ENCODE measurements at places on chromosomes 5 and 9. TPM values are rescaled to one million over a fixed set of nuclear protein-coding genes. Genes with fewer than 3 reads are reported as not detected.

- H3K4me3 ChIP-seq = no peak overlapping the region
- H3K27me3 ChIP-seq = no peaks in the 10 kb centered on the region
- no peaks in the 10 kb centered on the region for H3K4me1 ChIP-seq
Measured at GRCh38 chr5:7910738-7911428, 41.9 kb downstream of the MTRR start.

- H3K27ac ChIP-seq = peak overlapping the region; percentile 84
- H3K4me3 ChIP-seq = no peak overlapping the region
- no peaks in the 10 kb centered on the region for H3K36me3 ChIP-seq
- no peaks in the 10 kb centered on the region for H3K27me3 ChIP-seq
Measured at GRCh38 chr9:121692606-121693387, 41.4 kb downstream of the DAB2IP start.

DNA sequence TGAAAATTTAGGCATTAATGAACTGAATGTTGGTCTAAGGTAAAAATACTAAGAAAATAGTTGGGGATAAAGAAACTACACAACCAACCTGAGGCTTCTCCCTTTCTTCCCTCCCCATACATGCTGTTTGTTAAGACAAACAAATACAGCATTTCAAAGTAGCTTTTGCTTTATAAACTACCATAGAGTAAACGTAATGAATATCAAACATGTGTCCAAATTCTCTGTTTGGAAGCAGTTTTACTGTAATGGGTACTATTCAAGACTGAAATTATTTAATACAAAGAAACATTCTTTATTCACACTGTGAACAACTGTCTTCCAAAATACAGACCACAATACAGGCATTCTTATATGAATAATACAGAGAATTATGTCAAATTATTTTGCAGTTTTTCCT, 52.0 kb downstream of the SLC44A1 start:
- DNase-seq = no peak
- no peaks in the 10 kb centered on the region for H3K27me3 ChIP-seq
- H3K4me3 ChIP-seq = no peak overlapping the region
- peaks cover 19% of the 10 kb centered on the region for H3K36me3 ChIP-seq
- H3K4me1 ChIP-seq = peaks cover 41% of the 10 kb centered on the region

DNA sequence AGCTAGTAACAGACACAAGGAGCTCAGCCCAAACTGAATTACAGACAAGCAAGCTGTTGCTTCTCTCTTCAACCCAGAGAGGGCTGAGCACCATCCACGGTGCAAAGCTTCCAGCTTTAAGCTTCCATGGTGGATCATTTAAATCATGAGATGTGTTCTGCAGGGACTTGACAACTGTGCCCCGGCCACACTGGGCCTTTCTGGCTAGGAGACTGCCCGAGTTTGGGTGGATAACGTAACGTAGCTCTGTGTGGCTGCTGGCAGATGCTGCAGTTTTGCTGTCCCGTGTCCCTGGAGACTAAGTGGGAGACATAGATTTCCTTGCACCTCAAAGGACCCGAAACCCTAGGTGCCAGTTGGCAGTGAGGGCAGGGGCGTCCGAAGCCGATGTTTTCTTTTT, 234.0 kb downstream of the IRX2 start:
- no peaks in the 10 kb centered on the region for H3K36me3 ChIP-seq
- no peak overlapping the region for H3K4me3 ChIP-seq
- no peak overlapping the region for H3K27ac ChIP-seq
- H3K27me3 ChIP-seq = peaks cover 38% of the 10 kb centered on the region
- DNase-seq = no peak
- H3K4me1 ChIP-seq = no peaks in the 10 kb centered on the region

- peaks cover 2% of the 10 kb centered on the region for H3K27me3 ChIP-seq
- peaks cover 10% of the 10 kb centered on the region for H3K4me1 ChIP-seq
- no peak overlapping the region for H3K4me3 ChIP-seq
- no peak overlapping the region for H3K27ac ChIP-seq
- H3K36me3 ChIP-seq = no peaks in the 10 kb centered on the region
Measured at GRCh38 chr5:35622974-35623373, 5.3 kb downstream of the SPEF2 start.

GRCh38 chr9:108073823-108074222, 584.3 kb upstream of the KLF4 start:
- no peak for DNase-seq
- H3K27ac ChIP-seq = no peak overlapping the region
- H3K27me3 ChIP-seq = no peaks in the 10 kb centered on the region
- H3K4me1 ChIP-seq = peaks cover 10% of the 10 kb centered on the region

GRCh38 chr5:91106842-91107511, 276.1 kb downstream of the ARRDC3 start:
- peak overlapping the region; percentile 27 for H3K27ac ChIP-seq
- H3K4me1 ChIP-seq = no peaks in the 10 kb centered on the region
- no peak for DNase-seq
- H3K27me3 ChIP-seq = no peaks in the 10 kb centered on the region
- no peak overlapping the region for H3K4me3 ChIP-seq

DNA sequence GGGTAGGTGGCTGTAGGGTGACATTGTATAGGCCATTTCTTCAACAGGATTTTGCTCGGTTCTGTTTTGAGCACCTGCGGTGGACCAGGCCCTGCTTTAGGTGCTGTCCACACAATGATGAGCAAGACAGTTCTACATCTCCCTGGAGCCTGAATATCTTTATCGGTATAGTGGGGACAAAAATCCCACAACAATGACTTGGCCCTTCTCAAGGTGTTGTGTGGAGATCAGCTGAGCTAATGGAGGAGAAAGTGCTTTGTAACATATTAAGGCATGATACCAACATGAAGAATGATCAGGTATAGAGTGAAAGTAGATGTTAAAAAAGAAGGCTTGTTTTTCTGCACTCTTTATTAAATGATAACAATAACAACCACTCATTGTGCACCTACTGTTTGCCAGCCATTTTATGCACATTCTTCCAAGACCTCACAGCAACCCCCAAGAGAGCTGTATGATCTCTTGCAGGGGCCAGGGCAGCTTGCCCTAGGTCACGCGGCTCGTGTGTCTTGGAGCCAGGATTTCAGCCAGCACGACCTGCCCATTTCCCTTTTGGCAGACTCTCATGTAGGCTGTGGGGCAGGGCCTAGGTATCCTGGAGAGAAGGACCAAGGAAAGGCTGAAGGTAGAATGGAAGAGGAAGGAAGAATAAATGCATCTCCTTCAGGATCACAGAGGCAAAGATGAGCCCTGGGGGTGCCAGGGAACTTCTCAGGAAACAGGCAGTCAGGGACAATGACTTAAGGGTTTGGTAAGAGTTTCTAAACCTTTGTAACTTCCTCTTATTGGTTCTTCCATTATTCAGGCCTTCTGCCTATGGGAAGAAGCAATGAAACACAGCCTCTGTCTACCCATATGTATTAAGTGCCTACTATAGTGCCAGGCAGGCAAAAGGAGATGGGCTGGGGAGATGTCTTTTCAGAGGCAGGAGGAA, 50.0 kb upstream of the PPARGC1B start:
- peaks cover 20% of the 10 kb centered on the region for H3K27me3 ChIP-seq
- DNase-seq = no peak
- no peak overlapping the region for H3K4me3 ChIP-seq
- peaks cover 9% of the 10 kb centered on the region for H3K4me1 ChIP-seq

Gene PCDHB8
- total RNA-seq = 2.4 TPM

Gene NUTM2G
- total RNA-seq = not detected

- DNase-seq = no peak
- H3K36me3 ChIP-seq = peaks cover 2% of the 10 kb centered on the region
- H3K27me3 ChIP-seq = no peaks in the 10 kb centered on the region
- H3K4me1 ChIP-seq = peaks cover 16% of the 10 kb centered on the region
- H3K4me3 ChIP-seq = no peak overlapping the region
- H3K27ac ChIP-seq = peak overlapping the region; percentile 34
Measured at GRCh38 chr9:88013035-88013434, 38.7 kb upstream of the CDK20 start.

GRCh38 chr5:124550731-124551130, 195.7 kb downstream of the ZNF608 start:
- no peaks in the 10 kb centered on the region for H3K27me3 ChIP-seq
- no peaks in the 10 kb centered on the region for H3K36me3 ChIP-seq

DNA sequence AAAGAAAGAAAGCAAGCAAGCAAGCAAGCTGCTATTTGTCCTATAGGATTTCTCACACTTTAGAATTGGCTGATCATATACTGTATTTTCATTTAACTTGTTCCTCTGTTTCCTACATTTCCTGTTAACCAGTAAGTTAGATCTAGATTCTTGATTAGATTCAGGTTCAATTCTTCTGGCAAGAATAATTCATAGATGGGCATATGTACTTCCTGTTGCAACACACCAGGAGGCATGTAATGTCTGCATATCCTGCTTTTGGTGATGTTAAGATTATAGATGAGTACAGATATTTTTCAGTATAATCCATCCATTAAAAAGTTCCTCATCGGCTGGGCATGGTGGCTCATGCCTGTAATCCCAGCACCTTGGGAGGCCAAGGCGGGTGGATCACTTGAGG, 10.8 kb upstream of the KIF27 start:
- H3K27ac ChIP-seq = no peak overlapping the region
- no peak for DNase-seq
- no peaks in the 10 kb centered on the region for H3K36me3 ChIP-seq
- H3K27me3 ChIP-seq = no peaks in the 10 kb centered on the region
- no peak overlapping the region for H3K4me3 ChIP-seq
- peaks cover 19% of the 10 kb centered on the region for H3K4me1 ChIP-seq

DNA sequence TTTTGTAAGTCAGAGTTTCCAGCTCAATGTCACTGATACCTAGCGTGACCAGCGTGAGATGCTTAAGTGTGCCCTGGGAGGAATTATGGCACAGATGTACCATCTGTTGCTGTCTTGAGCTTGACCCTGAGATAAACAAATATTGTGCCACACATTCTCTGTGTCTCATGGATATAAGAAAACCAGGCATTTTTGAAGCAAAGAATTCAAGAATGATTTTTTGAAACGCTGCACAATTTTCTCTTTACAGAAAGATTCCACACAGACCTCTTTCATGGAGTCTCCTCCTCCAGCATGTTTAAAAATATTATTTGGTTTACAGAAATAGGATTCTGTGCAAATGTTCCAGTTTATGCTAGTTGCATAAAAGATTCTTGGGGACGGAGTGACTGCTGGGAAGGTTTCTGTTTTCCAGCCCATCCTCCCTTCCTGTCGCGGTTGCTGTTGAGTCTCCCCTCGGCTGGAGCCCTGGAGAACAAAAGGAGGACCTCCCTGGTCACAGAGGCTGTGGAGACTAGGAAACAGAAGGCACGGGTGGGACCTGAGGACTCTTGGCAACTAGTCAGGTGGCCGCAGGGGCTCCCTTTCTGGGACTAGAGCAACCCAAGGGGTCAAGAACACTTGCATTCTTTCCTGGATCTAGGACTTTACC, 120.8 kb downstream of the RASGRF2 start:
- no peak for DNase-seq
- no peaks in the 10 kb centered on the region for H3K4me1 ChIP-seq
- H3K4me3 ChIP-seq = no peak overlapping the region
- no peak overlapping the region for H3K27ac ChIP-seq
- no peaks in the 10 kb centered on the region for H3K27me3 ChIP-seq
- peaks cover 8% of the 10 kb centered on the region for H3K36me3 ChIP-seq

- H3K27ac ChIP-seq = no peak overlapping the region
- H3K4me3 ChIP-seq = no peak overlapping the region
- no peaks in the 10 kb centered on the region for H3K36me3 ChIP-seq
- no peaks in the 10 kb centered on the region for H3K4me1 ChIP-seq
- DNase-seq = no peak
Measured at GRCh38 chr9:72154468-72155285, 5.4 kb downstream of the GDA start.

Gene STPG3
- total RNA-seq = 0.18 TPM

DNA sequence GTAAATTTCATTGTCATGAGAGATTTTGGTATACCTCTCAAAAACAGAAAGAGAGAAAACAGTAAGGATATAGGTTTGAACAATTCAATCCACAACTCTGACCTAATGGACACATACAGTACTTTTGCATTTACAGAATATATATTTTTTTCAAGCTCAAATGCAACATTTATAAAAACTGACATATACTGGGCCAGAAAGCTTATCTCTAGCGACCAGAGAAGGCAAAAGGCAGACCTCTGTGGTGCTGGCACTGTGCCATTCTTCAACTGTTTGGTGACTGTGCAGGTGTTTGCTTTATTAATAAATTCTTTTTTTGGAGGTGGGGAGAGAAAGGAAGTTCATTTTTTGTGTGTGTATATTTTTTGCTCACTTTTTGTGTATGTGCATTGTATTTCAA, 6.0 kb upstream of the PLAC8L1 start:
- H3K4me3 ChIP-seq = no peak overlapping the region
- no peak overlapping the region for H3K27ac ChIP-seq
- H3K27me3 ChIP-seq = no peaks in the 10 kb centered on the region

- no peak for DNase-seq
- peaks cover 15% of the 10 kb centered on the region for H3K4me1 ChIP-seq
- H3K27ac ChIP-seq = peak overlapping the region; percentile 63
- H3K36me3 ChIP-seq = peaks cover 21% of the 10 kb centered on the region
- no peaks in the 10 kb centered on the region for H3K27me3 ChIP-seq
Measured at GRCh38 chr9:95171001-95171400, 146.5 kb downstream of the FANCC start.

- peaks cover 37% of the 10 kb centered on the region for H3K4me1 ChIP-seq
- H3K27ac ChIP-seq = peak overlapping the region; percentile 96
- peaks cover 2% of the 10 kb centered on the region for H3K36me3 ChIP-seq
- DNase-seq = no peak
Measured at GRCh38 chr5:32443145-32443540, 1.4 kb downstream of the ZFR start.

Gene OLFM1
- 2.0 TPM for total RNA-seq

Gene PTCD2
- 13.6 TPM for total RNA-seq

- no peak overlapping the region for H3K27ac ChIP-seq
- no peak for DNase-seq
- H3K36me3 ChIP-seq = peaks cover 5% of the 10 kb centered on the region
- no peaks in the 10 kb centered on the region for H3K27me3 ChIP-seq
- no peak overlapping the region for H3K4me3 ChIP-seq
Measured at GRCh38 chr5:168646335-168646734, 67.2 kb upstream of the PANK3 start.

- peaks cover 25% of the 10 kb centered on the region for H3K36me3 ChIP-seq
- no peaks in the 10 kb centered on the region for H3K27me3 ChIP-seq
- DNase-seq = no peak
Measured at GRCh38 chr5:55303238-55303690, 4.2 kb downstream of the DHX29 start.

GRCh38 chr5:63097286-63097685, 518.7 kb downstream of the LRRC70 start:
- no peaks in the 10 kb centered on the region for H3K36me3 ChIP-seq
- H3K27ac ChIP-seq = no peak overlapping the region
- DNase-seq = no peak
- H3K27me3 ChIP-seq = no peaks in the 10 kb centered on the region
- no peak overlapping the region for H3K4me3 ChIP-seq

Gene TAF1L
- not detected for total RNA-seq

Gene ARSI
- 19.1 TPM for total RNA-seq
